ENCODE measurements at places on chromosomes 5 and 9.

DNA sequence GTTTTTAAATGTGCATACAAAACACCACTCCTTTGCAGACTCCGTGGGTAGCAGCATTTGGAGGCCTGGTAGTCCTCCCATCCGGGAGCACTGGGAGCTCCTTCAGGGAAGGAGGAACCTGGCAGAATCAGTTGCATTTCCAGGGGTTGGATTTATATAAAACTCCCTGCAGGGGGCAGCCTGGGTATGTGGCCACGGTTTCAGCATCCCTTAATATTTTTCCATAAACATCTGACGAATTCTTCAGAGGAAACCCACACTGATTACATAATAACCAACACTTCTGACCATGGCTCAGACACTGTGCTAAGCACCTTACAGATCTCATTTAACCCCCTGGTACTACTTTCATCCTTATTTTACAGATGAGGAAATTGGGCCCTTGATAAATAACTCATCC lies 6.1 kb upstream of the AFAP1L1 start:
- no peak for DNase-seq

DNA sequence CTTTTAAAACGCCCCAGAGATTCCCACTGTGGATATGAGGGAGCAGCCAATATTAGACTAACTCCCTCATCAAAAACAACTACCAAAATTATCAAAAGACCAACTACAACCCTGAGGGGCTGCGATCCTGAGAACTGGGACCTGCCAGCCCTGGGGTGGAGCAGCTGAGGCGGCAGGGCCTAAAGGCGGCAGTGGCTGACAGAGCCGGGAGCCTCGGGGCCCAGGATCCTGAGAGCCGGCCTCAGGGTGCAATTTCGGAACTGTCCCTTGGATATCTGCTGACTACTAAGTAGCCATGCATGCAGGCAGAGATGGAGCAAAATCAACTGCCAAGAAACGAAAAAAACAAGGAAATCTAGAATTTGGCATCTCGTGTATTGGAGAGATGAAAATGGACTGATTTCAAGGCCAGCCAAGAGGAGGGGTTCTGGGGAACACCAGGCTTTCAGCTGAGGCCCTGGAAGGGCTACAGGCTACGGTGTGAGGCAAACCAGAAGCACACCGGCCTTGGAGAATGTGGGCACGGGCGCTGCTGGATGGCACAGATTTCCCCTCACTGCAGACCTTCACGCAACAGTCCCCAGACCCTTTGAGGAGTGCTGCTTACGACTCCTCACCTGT lies 63.6 kb upstream of the UBAC1 start:
- no peak for DNase-seq

- no peak for DNase-seq
Measured at GRCh38 chr5:142216931-142217330, 107.9 kb downstream of the SPRY4 start.

DNA sequence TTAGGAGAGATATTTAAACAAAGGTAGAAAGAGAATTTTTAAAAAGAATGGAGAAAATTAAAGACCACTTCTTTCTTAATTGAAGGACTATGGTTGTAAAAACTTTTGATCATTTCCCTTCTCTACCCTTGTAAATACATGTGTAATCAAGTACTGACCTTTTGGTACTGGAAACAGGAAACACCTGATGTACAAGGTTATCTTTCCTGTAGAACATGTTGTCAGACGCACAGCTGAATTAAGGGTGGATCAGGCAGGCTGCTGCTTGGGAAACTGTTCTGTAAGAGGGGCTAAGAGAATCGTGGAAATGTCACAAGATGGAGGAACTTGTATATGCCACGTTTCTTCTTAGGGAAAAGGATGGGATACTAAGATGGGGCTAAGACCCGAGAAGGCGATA lies 341.6 kb downstream of the ZNF608 start:
- no peak for DNase-seq

DNA sequence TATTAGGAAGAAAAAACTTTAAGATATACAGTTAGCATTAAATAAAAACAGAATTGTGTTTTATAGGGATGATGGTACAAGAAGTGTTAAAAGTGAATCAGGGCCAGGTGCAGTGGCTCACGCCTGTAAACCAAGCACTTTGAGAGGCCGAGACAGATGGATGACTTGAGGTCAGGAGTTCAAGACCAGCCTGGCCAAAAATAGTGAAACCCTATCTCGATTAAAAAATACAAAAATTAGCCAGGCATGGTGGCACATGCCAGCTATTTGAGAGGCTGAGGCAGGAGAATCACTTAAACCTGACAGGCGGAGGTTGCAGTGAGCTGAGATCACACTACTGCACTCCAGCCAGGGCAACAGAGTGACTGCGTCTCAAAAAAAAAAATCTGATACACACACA lies 282.9 kb upstream of the ATP10B start:
- DNase-seq: no peak

- DNase-seq: no peak
Measured at GRCh38 chr9:5651246-5651645, 22.3 kb downstream of the RIC1 start.

DNA sequence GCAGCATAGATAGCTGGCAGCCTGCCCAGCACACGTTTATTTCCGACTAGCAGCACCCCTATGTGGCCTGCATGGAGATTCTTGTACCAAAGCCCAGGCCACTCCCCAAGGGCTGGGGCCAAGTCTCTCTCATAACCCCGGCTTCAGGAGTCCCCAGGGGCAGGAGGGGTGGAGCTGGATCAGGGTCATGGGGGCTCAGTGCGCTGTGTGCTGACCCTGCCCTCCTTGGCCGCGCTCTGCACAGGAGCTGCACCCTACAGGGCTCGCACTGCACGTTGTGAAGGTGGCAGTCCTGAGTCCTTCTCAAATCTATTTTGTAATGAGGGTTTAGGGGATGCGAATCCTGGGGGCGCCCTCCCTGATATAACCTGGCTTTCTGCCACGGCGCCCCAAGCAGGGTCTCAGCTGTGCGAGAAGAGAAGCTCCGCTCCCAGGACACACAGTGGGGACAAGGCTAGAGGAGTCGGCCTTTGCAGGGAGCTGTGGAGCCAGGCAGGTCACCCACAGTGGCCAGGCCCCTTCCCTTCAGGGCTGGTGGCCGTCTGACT lies 28.6 kb downstream of the NKD2 start:
- DNase-seq: no peak

GRCh38 chr5:172455511-172456061 lies 1.3 kb upstream of the SH3PXD2B start:
- DNase-seq: no peak

- DNase-seq: no peak
Measured at GRCh38 chr9:7089406-7090193, 331.8 kb downstream of the KDM4C start.

- DNase-seq: no peak
Measured at GRCh38 chr9:100202806-100203205, 103.8 kb downstream of the INVS start.

DNA sequence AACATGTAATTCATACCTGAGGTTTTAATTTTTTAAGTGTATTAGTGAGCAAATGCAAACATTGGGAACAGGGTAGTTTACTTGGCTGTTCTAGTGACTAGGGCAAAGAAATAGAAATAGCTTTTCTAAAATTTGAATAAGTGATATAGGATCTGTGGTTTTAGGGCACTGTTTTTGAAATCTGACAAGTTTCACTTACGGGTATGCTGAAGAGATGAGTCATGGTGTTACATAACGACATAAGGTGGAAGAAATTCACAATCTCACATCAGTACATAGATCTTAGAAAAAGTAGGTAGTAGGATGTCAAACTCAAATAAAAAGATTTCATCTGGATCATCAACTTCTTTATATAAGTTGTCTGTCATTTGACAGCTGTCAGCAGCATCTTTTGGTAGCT lies 772.3 kb downstream of the MAT2B start:
- no peak for DNase-seq

DNA sequence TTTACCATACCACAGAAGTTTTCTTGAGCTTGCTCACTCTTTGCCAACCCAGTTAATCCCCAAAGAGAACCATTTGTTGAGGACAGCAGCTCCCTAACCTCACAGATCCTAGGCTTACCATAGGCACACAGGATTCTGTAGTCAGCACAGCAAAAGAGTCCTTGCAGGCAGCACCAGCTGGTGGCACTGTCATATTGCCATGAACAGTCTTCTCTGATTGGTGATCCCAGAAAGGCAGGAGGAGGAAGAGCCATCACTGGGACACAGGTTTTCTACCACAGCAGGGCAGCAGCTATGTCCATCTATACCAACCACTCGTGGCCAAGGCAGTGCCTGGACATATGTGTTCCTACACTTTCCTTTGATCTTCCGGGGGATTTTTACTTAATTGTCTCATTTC lies 297.1 kb upstream of the CD180 start:
- DNase-seq: peak; percentile 48

DNA sequence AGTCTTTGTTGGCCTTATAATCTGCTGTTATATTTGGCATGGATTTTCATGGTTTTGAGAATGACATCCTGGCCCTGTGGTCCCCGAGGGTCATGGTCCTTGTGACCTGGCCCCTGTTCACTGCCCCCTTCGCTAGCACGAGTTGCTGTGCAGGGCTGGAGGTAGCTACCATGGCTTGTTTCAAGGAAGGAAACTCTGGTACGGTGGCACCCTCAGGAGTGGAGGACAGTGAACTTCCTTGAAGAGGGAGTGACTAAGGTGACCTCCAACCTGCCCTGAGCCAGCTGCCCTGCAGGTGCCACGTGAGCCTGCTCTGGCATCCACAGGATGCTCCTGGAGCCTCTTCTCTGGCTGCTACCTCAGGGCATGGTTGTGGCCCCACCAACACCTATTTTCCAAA lies 62.1 kb downstream of the MTAP start:
- DNase-seq: no peak

DNA sequence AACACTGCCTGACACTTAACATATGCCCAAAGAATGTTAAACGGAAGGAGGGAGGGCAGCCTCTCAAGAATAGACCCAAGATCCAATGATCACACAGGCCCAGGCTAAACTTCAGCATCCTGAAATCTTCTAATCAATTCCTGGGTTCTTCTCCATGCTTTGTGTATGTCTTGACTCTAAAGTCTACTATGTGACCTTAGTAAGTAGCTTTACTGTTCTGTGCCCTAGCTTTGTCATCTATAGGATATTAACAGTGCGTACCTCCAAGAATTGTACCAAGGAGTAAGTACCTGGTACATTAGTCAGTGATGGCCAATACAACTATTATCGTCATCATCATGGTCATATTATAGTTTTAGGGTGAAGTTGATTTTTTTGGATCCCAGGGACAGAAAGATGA lies 96.6 kb downstream of the SGCD start:
- no peak for DNase-seq

DNA sequence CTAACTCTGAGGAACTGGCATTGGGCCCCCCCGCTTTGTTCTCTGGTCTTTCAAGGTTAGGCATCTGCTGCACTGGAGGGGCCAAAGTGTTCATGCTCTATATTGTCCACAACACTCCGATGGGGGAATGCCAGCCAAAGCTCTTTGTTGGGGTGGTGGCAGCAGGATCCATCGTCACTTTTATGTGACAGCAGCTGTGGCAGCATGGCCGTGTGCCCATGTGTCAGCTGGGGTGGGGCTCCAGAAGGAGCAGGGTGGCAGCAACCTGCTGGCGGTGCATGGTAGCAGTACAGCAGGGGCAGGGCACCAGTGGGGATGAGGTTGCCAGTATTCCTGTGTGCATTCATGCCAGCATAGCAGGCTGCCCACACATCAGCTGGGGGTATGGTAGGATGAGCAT lies 28.2 kb downstream of the ITGA2 start:
- no peak for DNase-seq

GRCh38 chr9:133473743-133474142 lies 5.2 kb downstream of the SLC2A6 start:
- no peak for DNase-seq

DNA sequence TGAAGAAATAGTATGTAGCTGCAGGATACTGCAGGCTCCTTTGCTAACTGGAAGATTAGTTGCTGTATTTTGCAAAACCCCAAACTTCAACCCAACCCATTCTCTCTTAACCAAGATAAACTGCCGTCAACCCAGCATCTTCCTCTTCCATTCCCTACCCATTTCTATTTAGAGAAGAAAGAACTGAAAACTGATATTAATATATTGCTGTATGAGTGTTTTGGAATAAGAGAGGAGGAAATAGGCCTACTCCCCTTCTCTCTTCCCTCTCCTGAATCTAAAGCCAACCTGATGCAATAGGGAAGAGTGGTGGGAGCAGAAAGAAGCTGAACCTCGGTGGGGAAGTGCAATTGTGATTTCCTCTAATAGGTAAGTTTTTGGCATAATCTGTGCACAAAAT lies 83.7 kb downstream of the TMEM215 start:
- DNase-seq: no peak
